ENCODE measurements at places on chromosomes 6 and 20. TPM values are rescaled to one million over a fixed set of nuclear protein-coding genes. Genes with fewer than 3 reads are reported as not detected.

LAMA2 gene
- 0.02 TPM for total RNA-seq

C20orf141 gene
- total RNA-seq: not detected

GRCh38 chr6:20314866-20315845 lies 86.5 kb upstream of the E2F3 start:
- no peak for DNase-seq

- DNase-seq: no peak
Observed at GRCh38 chr20:24829649-24830370, 119.3 kb upstream of the CST7 start.

- DNase-seq: no peak
Observed at GRCh38 chr6:128179876-128180438, 279.1 kb upstream of the THEMIS start.

- no peak for DNase-seq
Observed at GRCh38 chr20:50399917-50400704, 110.1 kb upstream of the PTPN1 start.

DNA sequence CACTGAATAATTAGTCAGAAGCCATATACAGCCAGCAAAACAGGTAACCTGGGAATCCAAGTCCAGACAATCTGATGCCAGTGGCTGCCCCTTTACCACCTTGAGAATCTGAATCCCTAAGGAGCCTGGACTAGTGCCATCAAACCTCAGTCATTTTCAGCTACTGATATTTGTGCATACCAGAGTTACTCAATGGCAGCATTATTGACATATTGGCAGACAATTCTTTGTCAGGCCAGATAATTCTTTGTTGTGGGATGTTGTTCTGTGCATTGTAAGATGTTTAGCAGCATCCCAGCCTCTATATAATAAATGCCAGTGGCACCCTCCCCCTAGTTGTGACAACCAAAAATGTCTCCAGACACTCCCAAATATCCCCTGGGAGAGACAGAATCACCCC lies 3.2 kb upstream of the EIF2S2 start:
- no peak for DNase-seq

GRCh38 chr20:18886756-18887155 lies 73.2 kb downstream of the SCP2D1 start:
- no peak for DNase-seq

- no peak for DNase-seq
Observed at GRCh38 chr6:25874118-25874517, at the start of gene SLC17A3. Gene SLC17A3 (minus strand): TSS chr6:25874243. CDS start chr6:25868387, 5,856 bp downstream.

DNA sequence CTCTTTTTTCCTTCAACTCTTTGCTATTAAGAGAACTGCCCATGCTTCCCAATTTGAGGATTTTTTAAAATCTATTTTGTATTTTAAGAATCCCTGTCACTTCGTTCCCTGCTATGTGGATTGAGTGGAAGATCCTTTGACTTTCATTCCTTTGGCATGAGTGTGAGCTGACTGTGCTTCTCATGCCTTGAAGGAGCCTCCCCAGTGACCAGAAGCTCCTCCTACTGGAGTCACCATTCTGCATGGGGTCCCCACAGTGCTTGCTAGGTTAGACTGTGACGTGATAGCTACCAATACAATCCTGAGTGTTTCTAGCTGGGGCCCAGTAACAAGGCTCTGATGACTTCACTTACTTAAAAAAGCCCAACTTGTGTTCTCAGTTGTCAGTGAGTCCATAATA lies 104.4 kb upstream of the LAMP5 start:
- no peak for DNase-seq

DNA sequence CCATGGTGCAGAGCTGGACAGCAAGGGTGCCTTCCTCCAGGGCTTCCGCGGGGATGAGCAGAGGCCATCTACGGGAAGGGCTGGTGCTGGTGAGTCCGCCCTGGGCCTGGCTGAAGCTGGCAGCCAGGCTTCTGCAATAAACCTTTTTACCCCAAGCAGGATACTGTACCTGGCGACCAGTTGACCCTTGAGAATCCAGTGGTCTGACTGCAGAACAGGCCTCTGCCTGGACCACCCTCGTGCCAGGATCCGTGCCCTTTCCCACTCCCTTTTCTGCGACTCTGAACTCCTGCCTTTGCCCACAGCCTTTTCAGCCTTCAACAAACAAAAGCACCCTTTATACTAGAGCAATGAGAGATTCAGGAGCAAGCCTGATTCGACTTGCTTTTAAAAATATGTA lies 18.9 kb downstream of the CDH26 start:
- no peak for DNase-seq

Measured in activated CD4-positive, alpha-beta T cell treated with anti-CD3 and anti-CD28 coated beads, Interleukin-2, amount 10 ng/mL, durations not matched to agents 7 days and 5 days (primary cell).